Stimulated activated CD8-positive, alpha-beta memory T cell treated with anti-CD3 and anti-CD28 coated beads, Interleukin-2, amount 100 ng/mL, for 48 hours (primary cell): ENCODE measurements at places on chromosomes 5 and 9.
A peak's percentile ranks its signal among the peaks of the same experiment; 100 is the strongest.

GRCh38 chr5:26579712-26580111 is 458.7 kb downstream of the CDH9 start:
- no peak for DNase-seq

DNA sequence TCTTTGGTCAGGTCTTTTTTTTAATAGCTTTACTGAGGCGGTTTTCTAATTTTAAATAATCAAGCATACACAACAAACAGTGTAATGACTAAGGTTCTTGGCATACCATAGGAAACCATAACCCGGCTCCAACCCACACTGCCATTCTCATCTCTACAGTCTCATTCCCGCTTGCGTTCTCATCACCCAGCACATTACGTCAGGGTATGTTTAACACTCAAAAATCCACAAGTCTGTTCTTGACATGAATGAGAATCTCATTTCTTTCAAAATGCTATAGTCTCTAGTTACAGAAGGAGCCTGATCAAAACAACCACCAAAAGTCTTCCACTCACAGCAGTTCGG is 505 bp downstream of the C5orf34 start:
- DNase-seq, result peak; percentile 23

GRCh38 chr9:137556069-137556838 is 4.6 kb downstream of the MRPL41 start:
- no peak for DNase-seq

GRCh38 chr9:84317563-84317962 is 23.0 kb downstream of the SLC28A3 start:
- DNase-seq, result no peak

- DNase-seq, result no peak
These were observed 124.4 kb downstream of the SSBP2 start for GRCh38 chr5:81626524-81626923.
